ENCODE measurements at places on chromosomes 7 and 10. TPM values are rescaled to one million over a fixed set of nuclear protein-coding genes. Genes with fewer than 3 reads are reported as not detected.

- no peak for DNase-seq
Measured at GRCh38 chr10:78432583-78432982, 398.9 kb downstream of the RPS24 start.

DNA sequence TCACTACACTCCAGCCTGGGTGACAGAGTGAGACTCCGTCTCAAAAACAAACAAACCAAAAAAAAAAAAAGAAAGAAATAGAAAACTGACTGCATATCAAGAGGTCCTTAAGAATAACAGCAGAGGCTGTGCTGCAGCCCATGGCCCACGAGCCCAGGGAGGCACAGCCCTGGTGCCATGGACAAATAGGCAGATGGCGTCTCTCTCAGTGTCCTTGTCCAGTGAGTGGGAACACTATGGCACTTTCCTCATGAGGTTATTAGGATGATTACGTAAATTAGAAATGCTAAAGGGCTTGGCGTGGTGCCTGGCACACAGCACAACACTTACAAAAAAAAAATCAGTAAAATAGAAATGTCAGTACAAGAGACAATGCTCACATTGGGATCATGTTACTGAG is 33.4 kb upstream of the PFKP start:
- DNase-seq: no peak

ITIH5 gene
- 0.30 TPM for total RNA-seq

DNA sequence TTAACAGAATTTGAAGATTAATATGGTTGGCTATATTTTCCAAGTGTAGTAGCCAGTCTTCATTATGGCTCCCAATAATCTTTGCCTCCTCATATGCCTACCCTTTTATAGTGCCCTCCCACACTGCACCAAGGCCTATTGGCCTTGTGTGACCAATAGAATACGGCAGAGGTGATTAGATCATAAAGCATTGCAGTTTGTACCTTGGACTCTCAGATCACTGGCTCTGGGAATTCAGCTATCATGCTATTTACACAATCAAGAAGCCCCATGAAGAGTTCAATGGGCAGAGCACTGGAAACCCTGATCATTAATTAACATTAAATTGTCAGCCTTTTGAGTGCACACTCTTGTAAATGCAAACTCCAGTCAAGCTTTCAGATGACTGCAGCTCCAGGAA is 154.5 kb upstream of the MAGI2 start:
- DNase-seq: no peak

SAMD9 gene
- total RNA-seq: 1.5 TPM

GRCh38 chr10:86523348-86523747 is 1.8 kb upstream of the WAPL start:
- no peak for DNase-seq

DNA sequence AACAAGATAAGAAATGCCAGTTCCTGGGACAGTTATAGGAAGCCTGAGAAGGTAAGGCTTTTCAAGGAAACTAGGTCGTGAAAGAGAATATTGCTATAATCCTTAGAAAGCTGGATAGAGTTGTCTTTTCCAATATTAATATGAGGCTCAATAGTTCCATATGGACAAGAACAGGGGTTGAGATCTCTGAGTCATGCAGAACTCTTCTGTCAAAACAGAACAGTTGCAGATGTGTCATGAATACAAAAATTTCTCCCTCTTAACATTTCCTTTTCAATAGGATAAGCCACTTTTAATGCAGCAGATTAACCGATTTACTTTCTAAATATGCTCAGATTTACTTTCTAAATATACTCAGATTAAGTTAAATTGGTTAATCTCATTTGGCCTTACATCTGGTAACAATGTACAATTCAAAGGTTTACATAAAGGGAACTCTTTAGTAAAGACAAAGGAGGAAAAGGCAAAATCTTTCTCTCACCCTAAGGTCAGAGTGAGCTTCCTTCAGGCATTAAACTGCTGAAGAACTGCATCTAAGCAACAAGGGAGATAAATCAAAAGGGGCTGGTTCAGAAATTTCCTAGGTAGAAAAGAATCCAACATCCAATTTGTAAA is 104.7 kb upstream of the PCDH15 start:
- DNase-seq: no peak

GIMAP4 gene
- 9.8 TPM for total RNA-seq

DNA sequence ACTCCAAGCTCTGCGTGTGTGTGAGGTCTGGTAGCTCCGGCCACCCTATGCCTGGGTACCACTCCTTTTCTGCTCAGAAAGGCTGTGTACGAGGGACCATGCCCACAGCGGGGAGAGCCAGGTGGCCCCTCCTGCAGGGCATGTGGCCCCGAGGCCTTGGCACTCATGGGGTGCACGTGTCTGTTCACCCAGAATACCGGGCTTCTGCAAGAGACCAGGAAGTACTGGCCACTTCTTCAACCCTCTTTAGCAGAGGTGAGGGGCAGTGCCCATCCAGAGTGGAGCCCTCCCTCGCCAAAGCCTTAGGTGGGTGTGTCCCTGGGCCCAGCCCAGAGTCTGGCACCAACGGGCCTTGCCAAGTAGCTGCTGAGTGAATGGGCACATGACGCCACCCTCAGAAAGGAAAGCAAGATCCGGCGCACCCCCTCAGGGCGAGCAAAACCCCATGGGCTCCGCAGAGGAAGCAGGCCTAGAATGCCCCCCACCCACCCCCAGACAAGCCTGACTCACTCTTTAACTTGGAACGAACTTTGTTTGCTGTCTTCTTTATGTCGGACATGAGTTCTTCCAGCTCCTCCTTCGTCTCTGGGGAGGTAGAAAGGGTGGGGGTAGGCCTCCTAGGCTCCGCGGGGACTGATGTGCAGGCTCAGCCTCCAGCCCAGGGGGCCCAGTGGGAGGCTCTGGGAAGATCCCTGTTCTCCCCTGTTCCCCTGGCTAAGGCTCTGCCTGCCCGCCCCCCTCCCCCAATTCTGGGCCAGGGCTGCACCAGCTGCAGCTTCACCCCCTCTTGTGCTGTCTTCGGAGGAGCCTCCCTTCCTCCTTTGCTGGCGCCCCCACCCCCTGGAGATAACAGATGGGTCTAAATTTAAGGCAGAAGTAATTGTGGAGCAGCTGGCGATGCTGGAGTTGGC is 14.6 kb downstream of the STX1A start:
- DNase-seq: no peak

DNA sequence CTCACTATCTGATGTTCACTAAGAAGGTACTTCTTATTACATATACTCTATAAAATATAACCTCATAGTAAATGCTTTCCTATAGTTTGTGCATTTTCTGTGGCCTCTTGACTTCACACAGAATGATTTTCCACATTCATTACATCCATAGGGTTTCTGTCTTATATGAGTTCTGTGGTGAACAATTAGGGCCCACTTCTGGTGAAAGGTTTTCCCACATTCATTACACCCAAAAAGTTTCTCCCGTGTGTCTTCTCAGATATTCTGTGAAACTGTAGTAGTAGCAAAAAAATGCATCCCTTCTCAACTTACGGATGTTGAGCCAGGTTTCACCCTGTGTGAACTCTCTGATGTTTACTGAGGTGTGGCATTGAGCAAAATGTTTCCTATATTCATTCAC is 119.3 kb downstream of the ZNF33B start:
- DNase-seq: no peak

- DNase-seq: no peak
Measured at GRCh38 chr10:88281592-88282347, 301.3 kb downstream of the RNLS start.

DKK1 gene
- 0.38 TPM for total RNA-seq

- no peak for DNase-seq
Measured at GRCh38 chr7:131536361-131536849, 20.0 kb downstream of the PODXL start.

DNA sequence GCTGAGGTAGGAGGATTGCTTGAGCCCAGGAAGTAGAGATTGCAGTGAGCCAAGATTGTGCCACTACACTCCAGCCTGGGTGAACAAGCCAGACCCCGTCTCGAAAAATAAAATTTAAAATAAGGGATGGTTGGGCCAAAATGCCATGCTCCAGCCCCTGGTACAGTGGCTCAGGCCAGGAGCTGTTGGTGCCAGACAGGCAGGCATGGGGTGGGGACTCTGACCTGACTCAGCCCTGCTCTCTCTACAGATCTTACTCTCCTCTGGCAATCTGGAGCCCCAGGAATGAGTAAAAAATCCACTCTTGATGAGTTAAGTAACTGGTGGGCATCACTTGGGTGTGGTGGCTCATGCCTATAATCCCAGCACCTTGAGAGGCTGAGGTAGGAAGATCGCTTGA is 8.4 kb upstream of the TMEM120A start:
- DNase-seq: no peak

OR13A1 gene
- total RNA-seq: not detected

ARMH3 gene
- total RNA-seq: 13.6 TPM

DNA sequence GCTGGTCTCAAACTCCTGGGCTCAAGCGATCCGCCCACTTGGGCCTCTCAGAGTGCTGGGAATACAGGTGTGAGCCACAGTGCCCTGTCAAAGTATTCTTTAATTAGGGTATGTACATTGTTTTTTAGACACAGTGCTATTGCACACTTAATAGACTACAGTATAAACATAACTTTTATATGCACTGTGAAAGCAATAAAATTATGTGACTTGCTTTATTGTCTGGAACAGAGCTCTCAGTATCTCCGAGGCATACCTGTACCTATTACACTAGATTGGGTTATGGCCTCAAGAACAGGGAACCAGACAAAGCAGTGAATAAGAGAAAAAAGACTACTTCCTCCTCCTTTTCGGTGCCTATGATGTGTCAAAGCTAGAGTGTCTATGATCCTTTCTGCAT is 13.1 kb downstream of the ATOH7 start:
- no peak for DNase-seq

TRPV6 gene
- total RNA-seq: 0.53 TPM

GRCh38 chr7:111159426-111159825 is 68.5 kb downstream of the LRRN3 start:
- no peak for DNase-seq

NPS gene
- not detected for total RNA-seq

MET gene
- total RNA-seq: 32.2 TPM

OGA gene
- 32.8 TPM for total RNA-seq

DNA sequence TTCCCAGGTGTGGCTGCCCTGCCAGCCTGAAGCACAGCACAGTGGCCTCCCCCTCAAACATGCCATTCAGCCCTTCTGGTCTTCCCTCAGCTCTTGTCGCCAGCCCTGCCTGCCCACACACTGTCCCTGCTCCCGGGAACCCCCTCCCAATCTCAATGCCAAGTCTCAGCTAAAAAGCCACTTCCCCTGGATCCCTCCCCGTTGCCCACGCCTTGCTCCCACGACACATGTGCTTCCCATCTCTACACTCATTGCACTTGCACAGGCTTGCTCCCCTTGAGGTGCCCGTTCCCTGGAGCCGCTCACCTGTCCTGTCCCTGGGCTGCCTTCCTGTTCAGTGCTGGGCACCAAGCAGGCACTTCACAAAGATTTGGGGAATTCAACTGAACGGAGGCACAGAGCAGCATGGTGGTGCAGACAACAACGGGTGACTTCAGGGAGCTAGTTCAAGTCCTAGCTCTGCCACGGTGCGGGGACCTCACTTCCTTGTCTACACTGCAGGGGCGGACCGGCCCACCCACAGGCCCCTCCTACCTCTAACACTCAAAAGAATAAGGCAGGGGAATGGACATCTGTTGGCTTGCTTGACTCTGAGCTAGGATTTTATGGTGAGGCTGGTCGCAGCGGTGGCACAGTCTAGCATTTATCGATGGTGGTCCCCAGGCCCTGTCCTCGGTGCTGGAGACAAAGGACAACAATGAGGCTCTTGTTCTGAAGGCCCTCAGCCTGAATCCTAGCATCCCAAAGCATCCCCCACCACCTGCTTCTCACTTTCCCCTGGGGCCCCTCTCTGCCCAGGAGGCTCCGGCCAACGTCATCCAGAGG is 18.4 kb downstream of the RGS10 start:
- no peak for DNase-seq

- DNase-seq: no peak
Measured at GRCh38 chr10:72219235-72219814, 3.2 kb upstream of the ASCC1 start.

ASZ1 gene
- total RNA-seq: not detected

C10orf53 gene
- not detected for total RNA-seq

DNA sequence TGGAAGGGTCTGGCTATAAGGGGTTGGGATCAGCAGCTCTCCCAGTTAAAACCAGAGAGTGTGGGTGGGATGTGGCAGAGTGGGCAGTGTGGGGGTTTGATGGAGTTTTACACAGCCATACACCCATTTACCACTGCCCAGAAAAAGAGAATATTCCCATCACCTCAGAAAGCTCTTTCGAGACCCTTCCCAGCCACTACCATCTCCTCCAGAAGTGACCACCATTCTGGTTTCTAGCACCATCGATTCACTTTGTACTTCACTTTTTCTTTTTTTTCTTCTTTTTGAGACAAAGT is 15.5 kb downstream of the BAG3 start:
- no peak for DNase-seq

DNA sequence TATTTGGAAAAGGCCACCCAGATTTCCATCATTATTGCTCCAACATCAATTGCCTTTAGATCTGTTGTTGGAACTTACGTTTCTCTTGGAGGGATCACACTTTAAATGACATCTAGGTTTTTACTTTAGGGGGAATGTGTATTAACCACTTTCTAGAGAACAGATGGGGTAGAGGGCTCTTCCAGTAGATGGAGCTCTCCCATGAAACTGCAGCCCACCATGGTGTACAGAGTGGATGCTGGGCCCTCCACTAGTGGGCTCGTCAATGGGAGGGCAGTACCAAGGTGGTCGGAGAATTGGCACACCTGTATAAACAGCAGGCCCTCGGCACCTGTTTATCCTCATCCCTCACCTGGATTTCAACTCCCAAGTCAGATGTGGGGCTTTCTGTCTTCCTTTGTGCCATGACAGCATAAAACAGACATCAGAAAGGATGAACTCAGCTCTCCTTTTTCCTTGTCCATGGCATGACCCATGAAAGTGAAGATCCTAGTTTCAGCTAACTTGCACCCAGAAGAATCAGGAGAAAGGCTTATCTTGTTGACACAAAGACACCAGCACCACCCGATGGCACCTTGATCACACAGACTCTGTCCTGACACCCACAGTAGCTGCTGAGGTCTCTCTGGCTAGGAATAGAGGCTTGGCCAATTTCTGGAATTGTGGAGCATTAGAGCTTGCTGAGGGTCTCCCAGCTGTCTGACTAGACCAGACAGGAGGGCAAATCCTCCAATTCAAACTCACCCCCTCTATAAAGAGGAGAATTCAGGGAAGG is 150.5 kb downstream of the CYP26A1 start:
- no peak for DNase-seq

- no peak for DNase-seq
Measured at GRCh38 chr10:105269689-105270088, 628.6 kb downstream of the SORCS3 start.
